ENCODE measurements at places on chromosomes 12 and 14.

DNA sequence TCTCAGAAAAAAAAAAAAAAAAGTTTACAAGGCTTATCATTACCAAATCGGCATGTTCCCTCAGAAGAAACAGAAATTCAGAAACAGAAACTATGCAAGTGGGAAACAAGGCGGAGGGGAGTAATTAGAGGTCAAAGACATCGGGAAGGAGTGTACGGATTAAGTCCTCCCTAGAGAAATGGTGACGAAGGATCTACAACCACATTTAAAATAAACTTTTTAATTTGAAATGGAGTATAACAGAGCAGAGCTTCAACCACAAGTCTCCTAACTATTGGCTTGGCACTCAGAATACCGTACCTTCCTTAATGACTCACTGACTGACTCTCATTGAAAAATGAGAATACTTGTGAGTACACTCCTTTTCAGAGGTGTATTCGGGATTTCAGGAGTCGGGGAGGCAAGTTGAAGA is 908 bp downstream of the ENTPD5 start:
- DNase-seq, result no peak

DNA sequence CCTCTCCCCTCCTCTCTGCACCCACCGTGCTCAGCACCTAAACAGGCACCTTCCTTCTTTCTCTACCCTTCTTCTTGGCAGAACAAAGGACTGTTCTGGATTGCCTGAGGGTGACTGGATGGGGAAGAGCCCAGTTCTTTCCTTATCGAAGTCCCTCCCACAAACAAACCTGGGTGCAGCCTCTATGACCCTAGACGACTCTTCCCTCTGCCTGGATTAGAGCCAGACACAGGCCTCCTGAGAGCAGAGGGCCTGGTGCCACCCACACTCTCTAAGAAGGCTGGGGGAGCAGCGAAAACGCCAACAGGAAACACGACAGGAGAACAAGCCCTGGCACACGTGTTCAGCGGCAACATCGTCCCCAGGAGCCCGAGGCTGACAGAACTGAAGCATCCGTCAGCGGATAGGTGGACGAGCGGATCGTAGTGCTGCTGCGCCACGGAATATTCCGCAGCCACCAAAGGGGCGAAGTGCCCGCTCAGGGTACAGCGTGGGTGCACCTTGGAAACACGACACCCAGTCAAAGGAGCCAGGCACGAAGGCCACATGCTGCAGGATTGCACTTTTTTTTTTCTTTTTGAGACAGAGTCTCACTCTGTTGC is 38.0 kb downstream of the RIMBP2 start:
- no peak for DNase-seq

DNA sequence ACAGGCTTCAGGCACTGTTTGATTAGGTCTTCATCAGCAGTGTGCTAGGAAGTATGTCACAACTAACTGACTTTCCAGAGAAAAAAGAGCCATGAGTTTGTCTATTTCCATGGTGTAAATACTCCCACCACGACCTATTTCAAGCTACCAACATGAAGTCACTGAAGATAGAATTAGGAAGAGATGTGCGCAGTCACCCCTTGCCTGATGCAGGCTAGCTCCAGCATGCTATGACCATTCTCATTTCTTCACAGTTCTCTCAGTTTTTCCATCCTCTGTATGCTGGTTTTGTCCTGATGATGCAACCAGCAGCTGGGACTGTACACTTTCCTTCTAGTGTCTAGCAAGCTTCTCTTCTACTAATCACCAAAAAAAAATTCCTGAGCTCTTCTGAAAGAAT is 191.6 kb upstream of the NUDT4 start:
- DNase-seq, result no peak

GRCh38 chr12:570435-570920 is 92.8 kb downstream of the NINJ2 start:
- DNase-seq, result no peak

- DNase-seq, result no peak
Observed at GRCh38 chr14:93784878-93785277, 3.4 kb downstream of the PRIMA1 start.

GRCh38 chr14:34937442-34937841 is 45.4 kb upstream of the SRP54 start:
- DNase-seq, result no peak

DNA sequence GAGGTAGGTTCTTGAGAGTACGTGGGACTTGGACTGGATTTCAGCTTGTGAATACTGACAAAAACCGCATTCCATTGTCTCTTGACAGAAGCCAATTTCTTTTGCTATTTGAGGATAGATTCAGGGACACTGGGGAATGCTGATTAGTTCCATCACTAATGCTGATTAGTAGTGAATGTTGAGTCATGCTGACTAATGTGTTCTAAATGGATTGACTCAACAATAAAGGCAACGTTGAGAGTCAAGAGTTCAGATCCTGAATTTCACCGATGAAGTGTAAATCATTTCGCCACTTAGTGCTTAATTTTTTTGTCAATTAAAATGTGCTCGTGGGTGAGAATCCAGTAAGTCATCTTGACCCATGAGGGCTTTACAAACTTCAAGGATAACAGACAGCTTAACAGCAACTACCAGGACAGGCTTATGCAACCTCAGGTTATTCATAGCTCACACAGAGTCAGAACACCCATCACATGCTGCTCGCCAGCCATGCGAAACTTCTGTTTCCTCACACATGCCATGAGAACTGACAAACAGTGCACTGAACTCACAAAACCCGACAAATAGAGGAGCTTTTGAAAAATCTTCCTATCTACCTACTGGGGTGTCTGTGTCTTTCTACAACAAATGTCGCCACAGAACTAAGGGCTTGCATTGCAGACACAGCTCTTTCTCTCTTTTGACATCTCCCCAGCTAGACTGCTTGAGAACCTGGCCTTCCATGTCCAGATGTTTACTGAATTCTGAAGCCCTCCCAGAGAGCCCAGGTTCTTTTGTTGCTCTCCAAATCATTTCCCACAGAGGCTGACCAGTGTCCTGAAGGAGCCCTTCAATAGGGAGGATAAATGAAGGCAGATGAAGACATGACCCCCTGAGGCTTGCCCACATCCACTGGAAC is 316.4 kb downstream of the ZFP36L1 start:
- DNase-seq, result no peak

- DNase-seq, result no peak
Observed at GRCh38 chr14:68390741-68391140, 402.1 kb downstream of the ZFP36L1 start.

Measured in stimulated activated CD4-positive, alpha-beta T cell treated with anti-CD3 and anti-CD28 coated beads, Interleukin-2, amount 100 ng/mL, for 4 hours (primary cell).